ENCODE measurements at places on chromosomes 1 and 21.

DNA sequence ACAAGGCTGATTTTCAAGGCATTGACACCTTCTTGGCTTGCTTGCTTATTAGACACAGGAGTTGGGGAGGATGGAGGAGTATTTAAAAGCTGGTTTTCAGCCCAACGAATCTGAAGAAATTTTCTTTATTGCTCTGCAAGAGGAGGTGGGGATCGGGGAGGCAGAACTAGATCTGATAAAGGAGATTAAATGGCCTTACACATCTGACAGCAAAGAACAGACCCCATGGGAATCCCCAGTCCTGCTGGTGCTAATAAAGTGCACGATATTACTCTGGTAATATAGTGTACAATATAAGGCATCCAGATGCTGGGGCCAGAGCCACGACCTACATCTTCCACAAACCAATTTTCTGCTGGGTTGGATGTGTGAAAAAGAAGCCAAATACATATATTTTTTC, 323.0 kb downstream of the OMA1 start:
- no peak for DNase-seq

GRCh38 chr1:40742363-40743061, 41.1 kb upstream of the KCNQ4 start:
- no peak for DNase-seq

GRCh38 chr1:186957314-186957713, 128.6 kb downstream of the PLA2G4A start:
- DNase-seq: no peak

DNA sequence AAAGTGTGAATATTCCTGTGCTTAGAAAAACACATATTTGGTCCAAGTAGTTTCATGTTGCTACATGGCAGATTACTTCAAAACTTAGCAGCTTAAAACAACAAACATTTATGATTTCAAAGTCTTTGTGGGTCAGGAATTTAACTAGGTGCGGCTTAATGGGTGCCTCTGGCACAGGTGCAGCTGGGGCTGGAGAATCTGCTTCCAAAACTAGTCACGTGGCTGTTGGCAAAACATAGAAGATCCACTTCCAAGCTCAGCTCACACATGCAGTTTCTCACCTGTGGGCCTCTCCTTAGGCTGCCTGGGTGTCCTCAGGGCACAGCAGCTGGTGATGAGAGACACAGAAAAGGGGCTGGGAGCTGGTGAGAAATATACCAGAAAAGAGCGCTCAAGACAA, 263.4 kb downstream of the TTLL7 start:
- no peak for DNase-seq

GRCh38 chr1:224506141-224506814, 71.7 kb upstream of the WDR26 start:
- DNase-seq: no peak

DNA sequence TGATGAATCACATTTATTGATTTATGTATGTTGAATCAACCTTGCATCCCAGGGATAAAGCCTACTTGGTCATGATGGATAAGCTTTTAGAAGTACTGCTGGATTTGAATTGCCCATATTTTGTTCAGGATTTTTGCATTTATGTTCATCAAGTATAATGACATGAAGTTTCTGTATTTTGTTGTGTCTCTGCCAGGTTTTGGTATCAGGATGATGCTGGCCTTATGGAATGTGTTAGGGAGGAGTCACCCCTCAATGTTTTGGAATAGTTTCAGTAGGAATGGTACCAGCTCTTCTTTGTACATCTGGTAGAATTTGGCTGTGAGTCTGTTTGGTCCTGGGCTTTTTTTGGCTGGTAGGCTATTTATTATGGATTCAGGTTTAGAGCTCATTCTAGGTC, 1643.1 kb upstream of the B3GALT2 start:
- DNase-seq: no peak

DNA sequence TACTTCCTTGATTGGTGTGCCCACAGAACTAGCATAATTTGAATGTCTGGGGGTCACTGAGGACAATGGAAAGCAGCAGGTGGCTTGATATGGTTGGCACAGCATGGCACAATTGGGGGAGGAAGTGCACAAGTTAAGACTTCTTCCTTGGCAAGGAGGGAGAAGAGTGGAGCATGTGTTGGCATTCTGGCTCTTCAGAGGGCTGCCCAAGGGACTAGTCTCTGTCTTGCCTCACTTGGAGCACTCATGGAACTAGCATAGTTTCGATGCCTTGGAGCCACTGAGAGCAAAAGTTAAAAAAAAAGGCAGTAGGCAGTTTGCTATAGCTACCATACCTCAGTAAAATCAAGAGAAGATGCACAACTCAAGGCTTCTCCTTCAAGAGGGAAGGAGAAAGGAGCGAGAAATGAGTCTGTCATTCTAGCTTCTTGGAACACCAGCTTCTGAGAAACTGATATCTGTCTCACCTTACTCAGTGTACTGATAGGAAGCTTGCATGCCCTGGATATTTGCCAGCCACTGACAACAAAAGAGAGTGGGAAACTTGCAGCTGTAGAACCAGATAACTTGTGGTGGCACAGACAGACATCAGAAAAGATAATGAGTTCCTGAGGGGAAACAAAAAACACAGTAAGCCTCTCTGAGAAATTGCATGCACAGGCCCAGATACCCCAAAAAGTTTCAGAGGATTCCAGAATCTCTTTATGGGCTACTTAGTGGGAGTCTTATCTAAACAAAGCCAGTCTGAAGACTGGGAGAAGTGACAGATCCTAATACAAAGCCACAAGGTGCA, 207.5 kb upstream of the SAMSN1 start:
- DNase-seq: no peak

- no peak for DNase-seq
Observed at GRCh38 chr1:83818916-83819315, 180.0 kb downstream of the TTLL7 start.

GRCh38 chr1:97674517-97674916, 246.3 kb downstream of the DPYD start:
- DNase-seq: no peak

- DNase-seq: peak; percentile 54
Observed at GRCh38 chr1:44835738-44836675, 7.0 kb downstream of the PTCH2 start.

DNA sequence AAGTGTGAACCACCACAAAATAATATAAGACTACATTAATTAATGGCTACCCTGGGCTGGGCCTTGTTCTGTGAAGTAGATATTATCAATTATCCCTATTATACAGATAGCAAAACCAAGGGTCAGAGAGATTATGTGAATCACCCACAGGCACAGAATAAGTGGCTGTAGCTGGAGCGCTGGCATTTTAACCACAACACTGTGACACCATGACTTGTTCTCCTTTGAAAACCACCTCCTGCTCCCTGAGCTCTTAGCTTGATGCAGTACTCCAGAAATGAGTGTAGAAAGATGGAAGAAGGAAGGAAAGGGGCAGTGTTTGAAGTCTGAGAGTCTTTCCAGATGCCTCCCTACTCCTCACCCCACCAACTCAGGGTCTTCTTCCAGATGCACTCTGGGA, 29.5 kb upstream of the JUN start:
- no peak for DNase-seq

DNA sequence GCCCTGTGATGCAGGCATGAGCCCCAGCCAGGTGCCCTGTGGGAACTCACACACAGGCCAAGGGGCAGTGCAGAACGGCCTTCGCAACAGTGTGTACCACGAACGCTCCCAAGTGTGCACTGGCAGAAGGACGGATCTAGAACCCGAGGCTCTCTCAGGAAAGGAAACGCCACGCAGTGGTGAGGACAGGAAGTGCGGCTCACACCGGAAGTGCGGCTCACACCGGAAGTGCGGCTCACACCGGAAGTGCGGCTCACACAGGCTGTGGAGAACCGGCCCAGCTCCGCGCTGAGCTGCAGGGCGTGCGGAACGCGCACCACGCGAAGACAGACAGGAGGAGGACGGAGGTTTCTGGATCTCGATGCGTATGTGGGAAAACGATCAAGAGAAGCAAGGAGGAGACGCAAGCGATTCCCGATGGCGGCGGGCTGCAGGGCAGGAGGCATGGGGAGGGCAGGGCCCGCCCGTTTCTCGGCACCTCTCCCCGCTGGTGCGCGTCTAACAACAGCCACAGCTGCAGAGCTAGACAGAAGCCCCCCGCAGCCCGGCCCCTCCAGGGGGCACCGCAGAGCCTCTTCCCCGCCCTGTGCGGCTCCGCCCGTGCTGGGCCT, 35.9 kb upstream of the TMEM52 start:
- DNase-seq: no peak

GRCh38 chr1:44270686-44271628, 57.7 kb downstream of the DMAP1 start:
- no peak for DNase-seq

GRCh38 chr1:218640173-218640572, 295.0 kb downstream of the TGFB2 start:
- no peak for DNase-seq

GRCh38 chr21:30408782-30409494, 13.1 kb downstream of the KRTAP13-1 start:
- DNase-seq: no peak

DNA sequence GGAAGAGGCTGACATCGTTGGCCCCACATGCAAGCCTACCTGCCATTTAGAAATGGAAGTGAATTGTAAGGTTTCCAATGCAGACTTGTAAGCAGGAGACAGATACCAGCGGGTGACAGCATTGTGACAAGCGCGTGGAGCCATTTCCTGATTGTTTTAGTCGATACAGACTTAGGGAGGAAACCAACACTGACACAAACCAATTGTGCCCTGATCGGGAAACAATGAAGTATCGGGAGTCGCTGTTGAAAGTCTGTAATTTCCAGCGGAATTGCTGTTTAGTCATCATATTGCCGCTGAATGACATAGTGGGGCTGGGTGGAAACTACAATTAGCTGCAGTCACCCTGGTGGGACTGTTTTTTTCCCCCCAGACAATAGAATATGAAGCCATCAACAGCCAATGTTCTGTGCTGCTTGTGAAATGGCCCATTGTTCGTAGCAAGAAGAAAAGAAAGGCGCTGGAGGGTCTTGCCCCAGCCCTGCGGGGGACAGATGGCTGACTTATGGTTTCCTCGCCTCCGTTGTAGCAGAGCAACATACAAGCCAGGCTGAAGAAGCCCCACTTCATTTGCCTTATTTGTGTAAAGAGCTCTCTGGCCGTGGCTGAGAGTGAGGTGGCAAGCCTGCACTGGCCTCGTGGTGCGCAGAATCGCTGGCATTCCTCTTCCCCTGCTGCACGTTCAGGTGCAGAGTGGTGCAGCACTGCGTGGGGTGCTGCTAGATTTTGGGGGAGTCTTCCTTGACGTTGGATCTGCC, 462.7 kb downstream of the CAMTA1 start:
- DNase-seq: no peak

GRCh38 chr1:183096894-183097293, 73.7 kb downstream of the LAMC1 start:
- DNase-seq: no peak

DNA sequence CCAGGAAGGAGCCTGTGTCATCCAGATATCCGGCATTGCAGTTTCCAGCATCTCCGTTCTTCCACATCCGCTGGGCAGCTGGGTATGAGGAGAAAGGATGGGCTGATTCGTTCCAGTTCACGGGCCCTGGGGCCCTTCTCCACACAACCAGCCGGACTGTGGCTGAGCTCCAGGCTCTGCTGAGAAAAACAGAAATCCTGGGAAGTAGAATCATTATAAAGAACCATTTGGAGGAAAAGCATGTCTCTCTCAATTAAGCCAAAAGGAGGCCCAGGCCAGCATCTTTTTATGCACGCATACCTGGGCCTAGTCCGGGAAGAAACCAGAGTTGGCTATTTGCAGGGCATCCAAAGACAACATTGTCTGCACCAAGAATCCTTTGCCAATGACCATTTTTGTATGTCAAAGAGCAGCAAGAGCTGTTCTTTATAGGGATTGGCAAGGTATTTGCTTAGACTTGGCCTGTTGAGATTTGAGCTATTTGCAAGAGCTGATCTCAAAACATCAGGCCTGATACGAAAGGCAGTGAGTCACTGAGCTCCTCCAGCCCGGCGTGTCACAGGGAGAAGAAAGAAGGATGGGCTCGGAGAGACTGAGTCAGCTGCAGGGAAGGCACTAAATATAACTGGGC, 84.9 kb upstream of the ARHGEF16 start:
- no peak for DNase-seq

- no peak for DNase-seq
Observed at GRCh38 chr1:200258447-200259375, 151.1 kb downstream of the ZNF281 start.

- no peak for DNase-seq
Observed at GRCh38 chr21:17295997-17296396, 216.8 kb upstream of the CXADR start.

DNA sequence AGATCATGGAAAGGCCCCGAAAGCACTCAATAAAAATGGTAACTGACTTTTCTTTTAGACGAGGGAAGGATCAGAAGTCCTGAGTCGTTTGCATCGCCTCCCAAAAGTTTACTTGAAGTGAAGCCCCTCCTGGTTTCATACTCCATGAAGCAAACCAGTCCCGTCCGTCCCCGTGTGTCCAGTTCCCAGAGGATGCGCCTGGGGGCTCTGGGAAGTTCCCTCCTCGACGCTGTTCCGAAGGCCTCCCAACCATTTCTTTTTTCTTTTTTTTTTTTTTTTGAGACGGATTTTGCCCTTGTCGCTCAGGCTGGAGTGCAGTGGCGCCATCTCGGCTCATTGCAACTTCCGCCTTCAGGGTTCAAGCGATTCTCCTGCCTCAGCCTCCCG, 661 bp upstream of the OSCP1 start:
- no peak for DNase-seq

- peak; percentile 22 for DNase-seq
Observed at GRCh38 chr21:42746593-42747275, 93.3 kb downstream of the PDE9A start.

DNA sequence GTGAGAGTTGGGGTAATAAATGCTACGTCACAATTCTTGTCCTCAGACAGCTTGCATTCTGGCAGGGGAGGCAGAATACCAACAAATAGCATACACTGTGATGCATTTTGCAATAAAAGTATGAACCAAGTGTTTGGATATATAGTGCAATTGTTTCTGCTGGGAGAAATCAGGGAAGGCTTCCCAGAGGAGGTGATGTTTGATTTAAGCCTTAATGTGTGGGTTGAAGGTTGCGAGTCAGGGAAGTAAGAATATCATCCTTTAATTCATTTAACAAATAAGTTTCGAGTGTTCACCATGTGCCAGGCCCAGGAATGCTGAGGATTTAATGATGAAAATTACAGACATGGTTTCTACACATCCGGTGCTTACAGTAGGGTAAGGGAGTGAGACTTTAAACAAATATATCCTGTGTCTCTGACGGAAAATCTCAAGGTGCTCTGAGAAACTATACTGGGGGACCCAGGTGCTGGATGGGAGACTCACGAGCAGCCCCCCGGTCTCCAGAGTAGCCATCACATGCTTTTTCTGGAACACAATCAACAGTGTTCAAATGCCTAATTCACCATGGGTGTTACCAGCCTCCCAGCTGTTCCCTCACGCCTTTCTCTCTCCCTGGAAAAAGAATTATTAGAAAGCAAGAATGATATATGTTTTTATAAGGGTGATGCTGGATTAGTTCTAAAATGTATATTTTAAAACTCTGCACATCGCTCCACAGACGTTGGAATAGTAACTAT, 31.7 kb downstream of the RASSF5 start:
- DNase-seq: no peak

DNA sequence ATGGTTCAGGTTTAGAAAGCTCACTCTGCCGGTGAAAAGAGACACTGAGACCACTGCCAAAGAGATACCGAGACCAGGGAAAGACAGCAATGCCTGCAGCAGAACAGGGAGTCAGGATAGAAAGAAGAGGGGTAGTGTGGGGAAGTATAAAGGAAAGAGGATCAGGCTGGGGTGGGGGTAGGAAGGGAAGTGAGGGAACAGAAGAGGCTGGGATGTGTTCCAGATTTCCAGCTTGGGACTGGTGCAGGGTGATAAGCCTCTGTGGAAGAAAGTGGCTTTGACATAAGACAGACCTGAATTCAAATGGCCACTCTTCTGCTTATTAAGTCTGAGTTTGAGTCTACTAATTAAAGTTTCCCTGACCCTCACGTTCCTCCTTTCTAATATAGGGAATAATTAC, 105.9 kb downstream of the PIK3R3 start:
- DNase-seq: no peak

- DNase-seq: no peak
Observed at GRCh38 chr1:184650177-184650866, 104.3 kb downstream of the EDEM3 start.
